ENCODE measurements at places on chromosomes 13 and 19.

DNA sequence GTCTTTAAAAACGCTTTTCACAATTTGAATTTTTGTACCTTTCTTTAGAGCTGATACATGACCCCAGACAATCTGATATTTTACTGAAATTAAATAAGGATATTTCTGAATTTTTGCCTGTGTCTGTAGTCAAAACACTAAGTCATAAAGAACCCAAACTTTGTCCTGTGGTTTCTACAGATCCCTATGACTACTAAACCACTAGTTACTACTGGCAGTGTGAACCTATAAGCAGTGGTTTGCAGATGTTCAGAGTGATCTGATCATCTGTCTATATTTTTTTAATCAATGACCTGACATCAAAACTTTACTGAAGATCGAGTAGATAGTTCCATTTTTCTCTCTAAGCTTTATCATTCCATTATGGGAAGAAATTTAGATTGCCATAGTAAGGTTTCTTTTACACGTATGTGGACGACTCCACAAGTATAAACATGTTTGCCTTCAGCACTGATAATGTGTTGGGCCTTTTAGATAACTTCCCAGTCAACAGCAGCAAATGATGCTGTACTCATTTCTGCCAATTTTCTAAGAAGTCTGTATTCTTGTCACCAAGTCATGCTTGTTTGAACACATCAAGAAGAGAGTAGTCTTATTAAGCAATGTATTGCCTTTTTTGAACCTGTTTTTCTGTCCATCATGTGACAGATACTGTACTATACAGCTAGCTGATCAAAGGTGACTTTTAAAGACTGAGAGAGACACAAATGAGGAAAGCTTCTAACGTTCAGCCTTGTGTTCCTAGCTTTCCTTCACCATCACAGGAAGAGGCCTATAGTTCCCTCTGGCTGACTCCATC lies 21.8 kb downstream of the POLR1D start:
- DNase-seq: no peak

DNA sequence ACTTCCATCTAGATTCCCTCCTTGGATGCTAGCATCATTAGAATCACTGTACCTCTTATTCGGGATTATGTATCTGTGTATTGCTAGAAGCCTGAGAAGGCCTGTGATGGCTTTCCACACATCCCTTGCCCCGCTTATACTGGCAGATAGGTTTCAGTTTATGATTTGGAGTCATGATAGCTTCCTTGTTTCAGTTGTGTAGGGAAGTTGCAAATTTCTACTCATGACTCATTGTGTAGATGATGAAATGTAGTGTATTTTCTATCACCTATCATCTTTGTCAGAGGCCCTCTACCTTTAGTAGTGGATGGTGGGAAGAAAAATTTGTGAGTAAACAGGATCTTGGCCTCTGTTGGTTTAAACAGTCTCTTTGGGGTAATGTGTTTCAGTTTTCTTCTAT lies 165.2 kb downstream of the GGACT start:
- no peak for DNase-seq

DNA sequence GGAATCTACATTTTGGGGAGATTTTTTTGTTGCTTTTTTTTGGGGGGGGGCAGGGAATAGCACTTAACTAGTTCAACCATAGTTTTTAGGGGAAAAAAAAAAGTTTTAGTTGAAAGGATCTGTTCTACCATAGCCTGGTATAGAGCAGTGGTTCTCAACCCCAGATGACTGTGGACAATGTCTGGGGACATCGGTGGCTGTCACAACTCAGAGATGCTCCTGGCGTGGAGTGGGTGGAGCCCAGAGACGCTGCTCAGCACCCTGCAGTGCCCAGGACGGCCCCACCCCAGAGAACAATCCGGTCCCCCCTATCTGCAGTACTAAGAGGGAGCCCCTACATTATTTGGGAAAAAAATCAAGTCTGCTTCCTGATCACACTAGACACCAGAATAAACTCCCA lies 8.3 kb downstream of the GNG7 start:
- no peak for DNase-seq

GRCh38 chr13:61258185-61258584 lies 157.5 kb downstream of the PCDH20 start:
- no peak for DNase-seq

GRCh38 chr13:70874636-70875035 lies 766.4 kb upstream of the KLHL1 start:
- DNase-seq: no peak

GRCh38 chr13:33197541-33197971 lies 88.0 kb downstream of the STARD13 start:
- DNase-seq: no peak

DNA sequence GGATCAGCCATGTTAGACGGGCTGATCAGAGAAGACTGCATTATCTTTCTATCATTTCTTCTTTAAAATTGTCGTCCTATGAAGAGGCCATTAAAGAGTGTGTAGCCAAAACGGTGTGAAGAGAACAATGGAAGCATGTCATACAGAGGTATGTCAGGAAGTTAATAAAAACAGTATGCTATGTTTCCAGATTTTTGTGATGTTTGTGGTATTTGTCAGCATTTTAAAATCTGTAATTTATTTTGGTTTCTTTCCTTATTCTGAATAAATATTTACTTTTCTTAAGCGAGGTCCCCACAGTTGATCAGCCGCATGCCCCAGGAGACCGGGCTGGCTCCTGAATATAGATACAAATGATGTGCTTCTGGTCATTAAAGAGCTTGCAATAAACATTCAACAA lies 142.9 kb upstream of the SERP2 start:
- DNase-seq: no peak

DNA sequence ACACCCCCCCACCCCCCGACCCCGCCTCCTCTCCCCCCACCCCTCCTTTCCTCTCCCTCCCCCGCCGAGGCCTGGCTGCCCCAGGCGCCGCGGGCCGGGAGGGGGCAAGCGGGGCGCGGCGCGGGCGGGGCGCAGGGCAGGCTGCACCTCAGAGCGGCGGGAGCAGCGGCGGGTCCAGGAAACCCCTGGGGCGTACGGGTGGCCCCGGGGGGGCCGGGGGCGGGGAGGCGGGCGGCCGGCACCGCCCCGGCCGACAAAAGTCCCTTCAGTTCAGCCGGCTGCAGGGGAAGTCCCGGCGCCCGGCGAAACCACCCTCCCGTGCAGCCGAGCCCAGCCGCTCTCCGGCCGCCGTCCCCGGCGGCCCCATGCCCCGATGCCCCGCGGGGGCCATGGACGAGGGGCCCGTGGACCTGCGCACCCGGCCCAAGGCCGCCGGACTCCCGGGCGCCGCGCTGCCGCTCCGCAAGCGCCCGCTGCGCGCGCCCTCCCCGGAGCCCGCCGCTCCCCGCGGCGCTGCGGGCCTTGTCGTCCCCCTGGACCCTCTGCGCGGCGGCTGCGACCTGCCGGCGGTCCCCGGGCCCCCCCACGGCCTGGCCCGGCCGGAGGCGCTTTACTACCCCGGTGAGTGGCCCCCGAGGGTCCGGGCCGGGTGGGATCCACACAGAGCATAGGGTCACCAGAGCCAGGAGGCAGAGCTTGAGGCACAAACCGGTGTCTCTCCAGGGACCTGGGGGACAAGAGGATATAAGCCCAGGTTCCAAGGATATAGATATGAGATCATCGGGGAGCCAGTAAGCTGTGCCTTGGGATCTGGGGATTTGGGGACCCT lies at the start of gene BCL3:
TSS of gene BCL3 (plus strand) at position 283 of the 829 bp plus-strand sequence. CDS start at position 366, 83 bp downstream.
- peak; percentile 60 for DNase-seq

- no peak for DNase-seq
Observed at GRCh38 chr13:50915565-50915964, 6.0 kb downstream of the RNASEH2B start.

GRCh38 chr13:77898097-77898496 lies 20.5 kb downstream of the EDNRB start:
- DNase-seq: no peak

GRCh38 chr13:75762076-75762937 lies 126.2 kb downstream of the LMO7 start:
- DNase-seq: peak; percentile 48

DNA sequence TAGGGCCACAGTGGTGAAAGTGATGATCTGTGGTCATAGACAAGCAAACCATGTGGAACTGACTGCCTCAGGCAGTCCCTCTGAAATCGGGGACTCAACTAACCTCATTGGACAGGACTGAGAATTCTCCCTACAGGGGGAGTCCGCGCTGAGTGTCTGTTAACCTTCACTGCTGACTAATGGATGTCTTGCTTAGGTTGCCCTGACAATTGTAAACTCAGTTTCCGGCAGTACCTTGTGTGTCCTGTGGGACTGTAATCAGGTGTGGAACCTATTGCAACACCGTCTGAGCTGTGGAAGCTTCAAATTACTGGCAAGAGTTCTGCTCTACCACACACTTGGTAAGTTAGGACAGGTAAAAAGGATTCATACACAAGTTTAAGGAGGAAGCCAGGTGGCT lies 21.8 kb downstream of the ZNF77 start:
- DNase-seq: no peak

DNA sequence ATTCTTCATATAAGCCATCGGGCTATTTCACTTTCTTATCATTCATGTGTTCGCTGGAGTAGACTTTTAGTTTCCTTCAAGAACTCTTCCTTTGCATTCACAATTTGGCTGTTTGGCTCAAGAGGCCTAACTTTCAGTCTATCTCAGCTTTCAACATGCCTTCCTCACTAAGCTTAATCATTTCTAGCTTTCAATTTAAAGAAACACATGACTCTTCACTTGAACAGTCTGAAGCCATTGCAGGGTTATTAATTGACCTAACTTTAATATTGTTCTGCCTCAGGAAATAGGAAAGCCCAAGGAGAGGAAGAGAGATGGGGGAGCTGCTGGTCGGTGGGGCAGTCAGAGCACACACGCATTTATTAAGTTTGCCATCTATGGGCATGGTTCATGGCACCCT lies 158.1 kb downstream of the SUCLA2 start:
- DNase-seq: no peak

- no peak for DNase-seq
Observed at GRCh38 chr13:112510002-112510780, 77.8 kb downstream of the TUBGCP3 start.

DNA sequence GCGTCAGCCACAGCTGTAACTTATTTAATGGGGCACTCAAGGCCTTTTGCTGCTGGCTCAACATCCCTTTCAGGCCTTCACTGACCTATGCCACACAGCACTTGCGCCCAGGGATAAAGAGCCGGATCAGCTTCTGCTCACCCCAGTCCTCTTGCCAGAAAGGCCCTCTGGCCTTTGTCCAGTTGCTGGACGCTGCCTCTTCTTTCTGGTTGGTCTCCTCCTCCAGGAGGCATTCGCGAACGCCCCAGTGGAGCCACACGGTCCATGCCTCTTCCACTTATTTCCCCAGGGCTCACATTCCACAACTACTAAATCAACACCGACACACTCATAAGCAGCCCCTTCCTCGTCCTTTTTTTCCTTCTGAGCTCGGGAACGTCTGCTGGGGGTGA lies 3.7 kb upstream of the ZNF329 start:
- no peak for DNase-seq

DNA sequence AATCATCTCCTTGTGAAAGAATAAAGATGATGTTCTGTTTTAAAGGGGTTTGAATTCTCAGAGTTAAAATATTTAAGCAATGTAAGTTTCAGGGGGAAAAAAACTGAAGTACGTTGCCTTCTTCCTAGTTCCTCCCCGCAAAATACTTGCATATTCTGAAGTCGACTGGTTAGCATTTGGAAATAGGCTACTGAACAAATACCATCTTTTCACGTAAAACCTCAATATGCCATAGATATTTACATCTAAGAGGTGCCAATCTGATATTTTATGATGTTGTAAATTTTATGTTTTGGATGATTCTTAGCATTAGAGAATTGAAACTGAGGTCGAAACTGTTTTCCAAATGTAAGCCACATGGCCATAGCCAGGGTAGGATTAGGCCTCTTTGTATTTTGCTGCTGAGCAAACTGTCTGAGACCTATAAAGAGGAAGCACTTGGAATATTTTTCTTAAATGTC lies 138.3 kb downstream of the FLT1 start:
- DNase-seq: no peak
